Progenitor cell of endocrine pancreas (in vitro differentiated cells): ENCODE measurements at places on chromosomes 12 and 14. TPM values are rescaled to one million over a fixed set of nuclear protein-coding genes. Genes with fewer than 3 reads are reported as not detected.

Gene FSCB
- not detected in 2 replicates for total RNA-seq

Gene CSRP2
- 90.0 and 96.1 TPM in 2 replicates for total RNA-seq

Gene SLCO1C1
- 2.1 and 2.5 TPM in 2 replicates for total RNA-seq

Gene CIT
- total RNA-seq, result 40.8 and 44.1 TPM in 2 replicates
